ENCODE measurements at places on chromosomes 3 and 15. TPM values are rescaled to one million over a fixed set of nuclear protein-coding genes. Genes with fewer than 3 reads are reported as not detected.

Gene POLQ
- total RNA-seq = 22.2 TPM

Gene LSMEM2
- total RNA-seq = not detected

Gene GOLGA6L6
- not detected for total RNA-seq

Gene OIP5
- 26.6 TPM for total RNA-seq

Gene DNASE1L3
- 0.63 TPM for total RNA-seq

Gene LTK
- total RNA-seq = 0.29 TPM

Gene ATP8B4
- not detected for total RNA-seq

Gene TEX55
- total RNA-seq = 0.33 TPM

Gene HYAL1
- 0.23 TPM for total RNA-seq

Measured in PC-3 (cell line).